Glutamatergic neuron (in vitro differentiated cells): ENCODE measurements at places on chromosomes 7 and 10. TPM values are rescaled to one million over a fixed set of nuclear protein-coding genes. Genes with fewer than 3 reads are reported as not detected.
A peak's percentile ranks its signal among the peaks of the same experiment; 100 is the strongest.

Gene BLNK
- not detected for total RNA-seq

Gene PTN
- 40.0 TPM for total RNA-seq

Gene SPDYE11
- total RNA-seq = 0.25 TPM

Gene SLC16A9
- 1.2 TPM for total RNA-seq

Gene HIBADH
- 10.3 TPM for total RNA-seq

Gene ZNF25
- 7.7 TPM for total RNA-seq

DNA sequence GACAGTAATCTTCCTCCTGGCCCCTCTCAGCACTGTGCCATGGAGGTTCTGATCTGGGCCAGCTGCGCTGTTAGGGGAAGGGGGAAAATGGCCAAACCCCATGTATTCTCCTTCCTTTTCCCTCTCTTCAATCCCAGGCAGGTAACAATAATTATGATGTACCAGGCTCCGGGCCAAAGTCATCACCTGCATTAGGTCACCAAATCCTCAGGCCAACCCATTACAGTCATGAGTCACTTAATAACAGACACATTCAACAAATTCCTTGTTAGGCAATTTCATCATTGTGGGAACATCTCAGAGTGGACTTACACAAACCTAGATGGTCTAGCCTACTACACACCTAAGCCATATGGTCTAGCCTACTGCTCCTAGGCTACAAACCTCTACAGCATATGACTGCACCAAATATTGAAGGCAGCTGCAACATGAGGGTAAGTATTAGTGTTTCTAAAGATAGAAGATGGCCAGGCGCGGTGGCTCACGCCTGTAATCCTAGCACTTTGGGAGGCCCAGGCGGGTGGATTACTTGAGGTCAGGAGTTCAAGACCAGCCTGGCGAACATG, 2.2 kb upstream of the HSPB1 start:
- no peak overlapping the region for H3K27ac ChIP-seq
- no peaks in the 10 kb centered on the region for H3K4me1 ChIP-seq
- DNase-seq = no peak

- peaks cover 1% of the 10 kb centered on the region for H3K27me3 ChIP-seq
- H3K4me1 ChIP-seq = peaks cover 2% of the 10 kb centered on the region
- no peak overlapping the region for H3K4me3 ChIP-seq
- no peak overlapping the region for H3K27ac ChIP-seq
- no peak for DNase-seq
These were observed 39.1 kb upstream of the ABLIM1 start for GRCh38 chr10:114697061-114697598.

DNA sequence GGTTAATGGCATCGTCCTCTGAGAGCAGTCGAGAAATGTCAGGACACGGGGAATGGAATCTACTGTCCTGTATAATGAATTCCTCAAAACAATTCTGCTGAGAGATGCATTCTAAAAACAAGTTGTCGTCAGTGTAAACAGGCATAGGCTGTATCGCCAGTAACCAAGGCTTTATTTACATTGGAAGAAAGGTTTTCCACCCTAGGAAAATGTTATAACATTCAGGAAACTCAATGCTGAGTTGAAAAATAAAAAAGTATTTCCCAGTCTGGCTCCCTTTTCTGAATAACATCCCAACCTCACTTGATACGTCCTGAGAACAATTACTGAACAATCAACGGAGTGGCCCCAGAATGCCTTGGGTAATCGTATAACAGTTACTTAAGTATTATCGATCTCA, 79.6 kb upstream of the UCN3 start:
- H3K4me3 ChIP-seq = no peak overlapping the region
- H3K4me1 ChIP-seq = no peaks in the 10 kb centered on the region
- H3K27ac ChIP-seq = no peak overlapping the region

DNA sequence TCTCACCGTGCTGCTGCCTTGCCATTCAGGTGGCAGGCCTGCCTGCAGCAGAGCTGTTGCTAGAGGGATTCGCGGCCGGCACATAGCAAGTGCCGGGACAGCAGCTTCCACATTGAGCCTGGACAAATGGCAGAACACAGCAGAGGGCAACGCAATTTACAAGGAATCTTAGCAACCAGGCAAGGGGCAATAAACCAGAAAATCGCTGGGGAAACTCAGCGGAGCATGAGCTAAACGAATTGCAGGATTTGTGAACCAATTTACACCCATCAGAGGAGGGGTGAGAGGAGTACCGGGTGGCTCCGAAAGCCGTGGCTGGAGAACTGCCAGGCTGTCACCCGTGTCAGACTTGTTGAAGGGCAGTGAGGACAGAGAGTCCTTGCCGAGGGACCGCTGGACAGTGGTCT, 58.6 kb upstream of the LOXL4 start:
- peak overlapping the region; percentile 74 for H3K4me3 ChIP-seq
- H3K36me3 ChIP-seq = no peaks in the 10 kb centered on the region
- H3K27ac ChIP-seq = peak overlapping the region; percentile 82
- H3K27me3 ChIP-seq = peaks cover 9% of the 10 kb centered on the region

- no peaks in the 10 kb centered on the region for H3K36me3 ChIP-seq
- H3K4me3 ChIP-seq = no peak overlapping the region
- H3K27ac ChIP-seq = no peak overlapping the region
- peaks cover 32% of the 10 kb centered on the region for H3K4me1 ChIP-seq
- H3K27me3 ChIP-seq = peaks cover 3% of the 10 kb centered on the region
- no peak for DNase-seq
These were observed 50.9 kb downstream of the GNAI1 start for GRCh38 chr7:80185571-80185970.

DNA sequence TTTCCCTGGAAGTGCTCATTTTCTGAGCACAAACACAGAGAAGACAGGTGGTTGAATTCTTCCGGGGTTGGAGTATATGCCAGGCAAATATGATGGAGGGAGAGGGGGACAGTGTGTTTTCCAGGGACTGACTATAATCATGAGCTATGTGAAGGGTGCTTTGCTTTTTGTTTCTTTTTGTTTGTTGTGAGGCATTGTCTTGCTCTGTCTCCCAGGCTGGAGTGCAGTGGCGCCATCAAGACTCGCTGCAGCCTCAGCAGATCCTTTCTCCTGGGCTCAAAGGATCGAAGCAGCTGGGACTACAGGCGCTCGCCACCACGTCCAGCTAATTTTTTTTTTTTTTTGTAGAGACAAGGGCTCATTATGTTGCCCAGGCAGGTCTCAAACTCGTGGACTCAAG, 47.3 kb upstream of the CPN1 start:
- no peak for DNase-seq
- no peak overlapping the region for H3K27ac ChIP-seq
- H3K4me1 ChIP-seq = no peaks in the 10 kb centered on the region
- H3K27me3 ChIP-seq = no peaks in the 10 kb centered on the region

- no peak overlapping the region for H3K27ac ChIP-seq
- no peaks in the 10 kb centered on the region for H3K36me3 ChIP-seq
- no peak overlapping the region for H3K4me3 ChIP-seq
- H3K27me3 ChIP-seq = peaks cover 5% of the 10 kb centered on the region
- H3K4me1 ChIP-seq = no peaks in the 10 kb centered on the region
These were observed 115.6 kb downstream of the REEP3 start for GRCh38 chr10:63636812-63637211.

DNA sequence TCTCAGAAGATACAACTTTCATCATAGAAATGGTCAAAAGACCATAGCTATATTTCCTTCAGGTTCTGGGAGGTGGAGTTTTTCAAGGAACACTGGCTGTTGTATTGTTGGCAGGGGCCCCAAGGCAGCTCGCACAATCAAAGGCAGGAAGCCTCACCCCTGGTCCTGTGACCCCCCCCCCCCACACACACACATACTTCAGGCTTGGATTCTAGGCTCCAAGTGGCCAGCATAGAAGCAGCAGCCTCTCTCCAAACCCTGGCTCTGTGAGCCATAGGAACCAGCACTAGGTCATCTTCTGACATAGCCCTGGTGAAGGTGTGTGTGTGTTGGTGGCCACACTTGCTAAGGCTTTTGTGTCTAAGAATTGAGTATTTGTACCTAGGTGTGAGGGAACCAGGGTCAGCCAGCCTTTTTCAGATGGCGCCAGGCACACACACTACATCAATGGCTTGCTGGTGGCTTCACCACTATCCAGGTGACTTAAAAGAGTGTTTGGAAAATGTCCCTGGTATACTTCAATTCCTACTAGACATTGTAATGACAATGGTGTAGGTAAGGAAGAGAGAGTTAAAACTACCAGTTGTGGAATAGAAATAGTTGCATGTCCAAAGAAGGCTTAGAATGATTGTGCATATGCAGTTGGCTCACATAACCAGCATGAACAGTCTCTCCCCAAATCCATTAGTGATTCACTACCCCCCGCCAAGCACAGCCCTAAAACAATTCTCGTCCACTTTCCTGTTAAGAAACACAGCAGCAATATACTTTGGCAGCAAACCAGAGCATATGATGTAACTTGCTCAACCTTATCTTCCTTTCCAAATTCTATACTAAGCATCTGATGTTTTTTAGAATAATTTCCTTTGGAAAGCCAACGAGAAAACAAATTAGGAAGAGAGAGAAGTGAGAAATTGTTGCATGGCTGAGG, 91.3 kb downstream of the AVL9 start:
- H3K36me3 ChIP-seq = no peaks in the 10 kb centered on the region
- H3K4me1 ChIP-seq = peaks cover 35% of the 10 kb centered on the region
- H3K27me3 ChIP-seq = peaks cover 8% of the 10 kb centered on the region
- H3K4me3 ChIP-seq = no peak overlapping the region
- DNase-seq = no peak
